GM12878 (cell line): ENCODE measurements at places on chromosomes 7 and 10.

DNA sequence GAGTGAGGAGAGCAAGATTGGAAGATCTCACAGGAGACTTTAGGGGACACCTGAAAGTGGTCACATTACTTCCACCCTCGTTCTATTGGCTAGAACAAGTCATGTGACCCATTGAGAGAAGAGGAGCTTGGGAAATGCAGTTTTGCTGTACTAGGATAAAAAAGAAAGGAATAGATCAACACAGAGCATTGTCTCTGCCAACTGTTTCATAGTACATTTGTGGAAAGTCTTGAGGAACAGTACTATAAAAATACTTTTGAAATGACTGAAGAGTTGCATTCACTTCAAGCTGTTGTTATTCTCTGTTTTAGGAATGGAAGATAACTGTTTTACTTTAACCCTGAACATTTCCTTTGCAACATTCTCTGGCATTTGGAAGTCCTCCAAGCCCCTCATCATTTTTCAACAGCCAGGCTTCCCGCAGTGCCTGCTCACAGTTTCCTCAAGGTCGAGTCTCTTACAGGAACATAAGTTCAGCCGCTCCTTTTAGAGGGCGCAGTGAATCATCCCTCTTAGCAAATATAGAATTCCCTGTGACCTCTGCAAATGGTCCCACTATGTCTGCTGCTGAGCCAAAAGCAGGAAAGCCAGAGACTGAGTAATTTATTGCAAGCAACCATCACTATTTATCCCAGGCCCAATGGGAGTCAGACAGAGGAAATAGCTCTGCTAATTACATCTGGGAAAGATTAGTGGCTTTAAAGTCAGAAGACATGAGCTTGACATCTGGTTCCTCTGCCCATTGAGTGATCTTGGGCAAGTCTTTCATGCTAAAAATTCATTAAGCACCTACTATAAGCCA is 40.7 kb downstream of the MRPL32 start:
- DNase-seq = no peak

- DNase-seq = no peak
These were observed 88.8 kb upstream of the ANLN start for GRCh38 chr7:36300696-36301350.

DNA sequence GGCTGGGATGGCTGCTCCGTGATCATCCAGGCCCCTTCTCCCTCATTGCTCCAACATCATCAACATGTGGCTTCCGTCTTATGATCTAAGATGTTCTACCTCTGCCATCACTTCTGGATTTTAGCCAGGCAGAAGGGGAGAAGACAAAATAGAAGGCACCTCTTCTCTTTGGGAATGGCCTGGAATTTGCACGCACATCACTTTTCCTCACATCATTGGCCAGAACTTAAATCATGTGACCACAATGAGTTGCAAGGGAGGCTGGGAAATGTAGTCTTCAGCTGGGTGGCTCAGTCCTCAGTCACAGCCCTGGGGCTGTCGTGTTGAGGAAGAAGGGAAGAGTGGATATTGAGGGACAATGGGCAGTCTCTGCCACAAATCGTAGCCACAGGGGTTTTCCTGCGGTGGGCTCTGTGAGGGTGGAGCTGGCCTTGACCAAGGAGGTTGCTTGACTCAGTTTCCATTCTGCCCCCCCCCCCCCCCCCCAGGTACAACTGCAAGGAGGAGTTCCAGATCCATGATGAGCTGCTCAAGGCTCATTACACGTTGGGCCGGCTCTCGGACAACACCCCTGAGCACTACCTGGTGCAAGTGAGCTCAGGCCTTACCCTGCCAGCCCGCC is 50.3 kb downstream of the PALD1 start:
- no peak for DNase-seq

DNA sequence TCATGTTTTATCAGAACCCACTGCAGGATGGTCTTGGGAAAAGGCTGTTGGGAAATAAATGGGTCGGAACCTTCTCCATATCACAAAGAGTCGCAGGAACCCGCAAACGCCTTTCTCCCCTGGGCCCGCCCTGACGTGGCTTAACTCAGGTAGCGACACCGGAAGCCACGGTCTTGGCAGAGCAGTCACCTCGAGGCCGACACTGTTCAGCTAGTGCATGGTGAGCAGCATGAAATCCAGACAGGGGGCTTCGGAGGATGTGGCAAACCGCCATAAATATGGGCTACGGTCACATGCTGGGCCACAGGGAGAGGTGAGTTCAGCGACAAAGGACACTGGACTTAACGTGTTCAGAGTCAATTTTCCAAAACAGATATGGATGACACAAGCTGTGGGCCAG is 421.9 kb downstream of the PTPRN2 start:
- DNase-seq = no peak

DNA sequence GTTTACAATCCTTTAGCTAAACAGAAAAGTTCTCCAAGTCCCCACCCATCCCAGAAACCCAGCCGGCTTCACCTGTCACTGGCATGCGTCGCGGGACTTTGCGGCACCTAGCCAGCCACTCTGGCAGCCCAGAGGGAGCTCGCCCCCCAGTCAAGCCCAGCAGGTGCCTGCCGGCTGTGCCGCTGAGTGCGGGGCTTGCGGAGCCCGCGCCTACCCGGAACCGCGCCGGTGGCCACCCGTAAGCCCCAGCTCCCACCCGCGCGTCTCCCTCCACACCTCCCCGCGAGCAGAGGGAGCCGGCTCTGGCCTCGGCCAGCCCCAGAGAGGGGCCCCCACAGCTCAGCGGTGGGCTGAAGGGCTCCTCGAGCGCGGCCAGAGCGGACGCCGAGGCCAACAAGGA is 446.1 kb downstream of the GRM8 start:
- DNase-seq = no peak

- DNase-seq = no peak
These were observed 187.7 kb upstream of the KLF6 start for GRCh38 chr10:3972460-3973301.

DNA sequence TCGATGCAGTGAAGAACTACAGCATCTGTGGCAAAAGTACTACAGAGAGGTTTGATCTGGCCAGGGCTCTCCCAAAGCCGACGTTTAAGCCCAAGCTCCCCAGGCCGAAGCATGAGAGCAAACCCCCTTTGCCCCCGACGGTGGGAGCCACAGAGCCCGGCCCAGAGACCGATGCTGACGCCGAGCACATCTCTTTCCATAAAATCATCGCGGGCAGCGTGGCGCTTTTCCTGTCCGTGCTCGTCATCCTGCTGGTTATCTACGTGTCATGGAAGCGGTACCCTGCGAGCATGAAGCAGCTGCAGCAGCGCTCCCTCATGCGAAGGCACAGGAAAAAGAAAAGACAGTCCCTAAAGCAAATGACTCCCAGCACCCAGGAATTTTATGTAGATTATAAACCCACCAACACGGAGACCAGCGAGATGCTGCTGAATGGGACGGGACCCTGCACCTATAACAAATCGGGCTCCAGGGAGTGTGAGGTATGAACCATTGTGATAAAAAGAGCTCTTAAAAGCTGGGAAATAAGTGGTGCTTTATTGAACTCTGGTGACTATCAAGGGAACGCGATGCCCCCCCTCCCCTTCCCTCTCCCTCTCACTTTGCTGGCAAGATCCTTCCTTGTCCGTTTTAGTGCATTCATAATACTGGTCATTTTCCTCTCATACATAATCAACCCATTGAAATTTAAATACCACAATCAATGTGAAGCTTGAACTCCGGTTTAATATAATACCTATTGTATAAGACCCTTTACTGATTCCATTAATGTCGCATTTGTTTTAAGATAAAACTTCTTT is 2.3 kb downstream of the LRRTM3 start:
- DNase-seq = no peak

GRCh38 chr10:112713411-112713810 is 236.6 kb upstream of the TCF7L2 start:
- no peak for DNase-seq

GRCh38 chr7:112266595-112267270 is 60.2 kb downstream of the ZNF277 start:
- DNase-seq = no peak

GRCh38 chr10:23019633-23020032 is 75.7 kb upstream of the MSRB2 start:
- DNase-seq = no peak

- no peak for DNase-seq
These were observed 589.0 kb downstream of the SUGCT start for GRCh38 chr7:40723829-40724228.

DNA sequence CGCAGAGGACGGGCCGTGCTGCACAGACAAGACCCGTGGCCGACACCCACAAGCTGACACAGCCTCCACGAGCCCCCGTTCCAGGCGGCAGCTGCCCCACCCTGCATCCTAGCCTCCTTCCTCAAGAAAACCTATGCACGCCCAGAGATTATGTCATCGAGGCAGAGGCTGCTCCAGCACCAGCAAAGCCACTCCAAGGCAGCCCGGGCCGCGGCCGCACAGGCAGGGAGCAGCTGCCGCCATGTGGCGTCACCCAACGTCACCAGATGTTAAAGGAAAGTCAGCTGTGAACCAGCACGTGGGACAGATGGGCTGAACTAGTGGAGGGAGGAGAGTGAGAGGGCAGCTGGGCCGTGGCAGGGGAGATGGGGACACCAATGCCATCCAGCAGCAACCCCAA is 59.8 kb downstream of the STK32C start:
- no peak for DNase-seq

DNA sequence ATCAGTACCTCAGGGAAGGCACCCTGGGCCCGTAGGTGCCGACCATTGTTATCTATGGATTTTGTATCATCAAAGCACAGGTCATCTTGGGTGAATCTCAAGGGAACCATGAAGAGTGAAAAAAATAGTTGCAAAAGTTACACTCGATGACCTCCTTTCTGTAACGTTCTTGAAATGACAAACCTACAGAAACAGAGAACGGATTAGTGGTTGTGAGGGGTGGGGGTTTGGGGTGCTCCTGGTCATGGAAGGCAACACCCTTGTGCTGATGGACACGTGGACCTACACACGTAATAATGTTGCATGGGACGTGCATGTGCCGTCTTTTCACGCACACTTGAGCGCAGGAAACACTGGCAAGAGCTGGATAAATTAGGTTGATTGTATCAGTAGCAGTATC is 655.9 kb downstream of the SDK1 start:
- peak; percentile 31 for DNase-seq

- DNase-seq = no peak
These were observed 114.0 kb upstream of the PLXDC2 start for GRCh38 chr10:19702215-19702614.

- DNase-seq = no peak
These were observed 288.2 kb upstream of the ZMIZ1 start for GRCh38 chr10:78780551-78780961.

DNA sequence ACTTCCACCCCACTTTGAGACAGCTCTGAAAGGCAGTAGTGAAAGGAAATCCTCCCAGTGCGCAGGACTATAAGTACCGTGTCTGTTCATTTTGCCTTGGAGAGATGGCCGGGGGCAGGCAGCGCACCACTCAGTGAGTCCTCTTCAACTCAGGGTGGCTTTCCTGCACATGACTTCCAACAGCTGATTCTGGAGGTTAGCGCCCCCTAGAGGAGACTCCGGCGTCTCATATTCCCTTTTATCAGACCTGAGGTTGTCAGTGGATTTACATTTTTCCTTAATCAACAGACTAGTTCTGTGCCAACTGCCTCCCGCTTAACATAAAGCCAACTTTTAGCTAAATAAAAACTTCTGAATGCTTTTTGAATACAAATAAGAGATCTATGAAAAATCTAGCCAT is 101.0 kb downstream of the HERPUD2 start:
- no peak for DNase-seq

DNA sequence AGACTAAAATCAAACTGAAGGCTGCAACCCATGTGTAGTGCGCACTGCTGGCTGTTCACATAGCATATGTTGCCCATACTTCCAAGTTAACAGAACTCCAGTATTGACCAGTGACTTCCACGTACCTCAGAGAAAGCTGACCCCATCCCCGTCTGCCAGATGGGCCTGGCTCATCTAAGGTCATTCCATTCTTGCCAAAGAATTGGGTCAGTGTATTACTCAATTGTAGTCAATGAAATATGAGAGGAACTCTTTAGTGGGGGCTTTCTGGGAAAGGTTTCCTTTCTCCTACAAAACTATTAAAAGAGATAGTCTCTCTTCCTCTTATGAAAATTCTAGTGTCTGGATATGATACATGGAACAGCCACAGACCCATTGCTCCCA is 238.6 kb downstream of the COBL start:
- DNase-seq = no peak

DNA sequence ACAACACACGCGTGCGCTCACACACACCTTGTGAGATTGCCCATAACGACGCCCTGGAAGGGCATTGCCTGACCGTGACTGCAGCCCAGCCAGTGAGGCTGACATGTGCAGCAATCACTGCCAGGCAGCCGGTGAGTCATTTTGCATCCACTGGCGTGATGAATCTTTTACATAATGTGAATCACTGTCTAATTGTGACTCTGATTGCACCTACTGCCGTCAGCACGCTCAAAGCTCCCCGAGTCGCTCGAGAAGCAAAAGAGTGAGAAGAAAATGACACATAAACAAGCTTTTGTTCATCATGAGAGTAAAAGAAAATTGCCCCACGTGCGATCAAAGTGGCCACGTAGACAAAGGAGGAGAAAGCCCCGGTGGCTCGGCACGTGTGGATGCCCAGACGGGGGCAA is 117.4 kb upstream of the PFKP start:
- peak; percentile 43 for DNase-seq

GRCh38 chr10:60282771-60283353 is 106.8 kb downstream of the ANK3 start:
- no peak for DNase-seq

- no peak for DNase-seq
These were observed 92.4 kb upstream of the JCAD start for GRCh38 chr10:30151581-30152389.

GRCh38 chr7:5795752-5796475 is 14.5 kb upstream of the RNF216 start:
- no peak for DNase-seq

GRCh38 chr7:129498021-129498420 is 4.3 kb upstream of the SMKR1 start:
- no peak for DNase-seq

DNA sequence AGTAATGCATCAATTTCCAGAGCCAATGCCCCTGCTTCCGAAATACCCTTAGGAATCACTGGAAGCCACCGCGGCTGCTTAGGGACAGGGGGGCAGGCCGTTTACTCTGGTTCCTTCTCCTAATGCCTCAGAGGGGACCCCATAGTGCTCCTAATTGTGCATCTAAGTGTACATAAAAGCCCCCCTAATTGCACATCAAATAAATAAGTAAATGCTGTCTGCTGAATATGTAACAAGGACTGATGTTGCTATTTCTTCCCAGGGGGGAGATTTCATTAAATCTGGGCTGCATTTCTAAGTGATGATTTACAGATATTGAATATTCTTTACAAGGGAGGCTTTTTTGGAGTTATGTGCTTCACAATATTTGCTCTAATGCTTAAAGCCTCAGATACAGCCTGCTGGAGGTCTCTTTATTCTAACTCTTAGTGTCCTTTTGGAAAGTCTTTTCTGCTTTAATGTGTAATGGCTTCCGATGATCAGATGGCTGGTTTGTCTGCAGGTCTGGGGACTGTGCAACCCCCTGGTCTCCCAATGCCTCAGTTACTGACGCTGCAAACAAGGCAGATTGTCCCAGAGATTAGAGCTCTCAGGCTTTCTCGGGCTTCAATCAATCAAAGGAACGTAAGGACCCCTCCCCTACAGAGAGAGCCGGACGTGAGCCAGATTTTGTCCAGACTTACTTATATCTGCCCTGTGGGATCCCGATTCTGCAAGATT is 143.0 kb downstream of the PRPF18 start:
- DNase-seq = no peak

- no peak for DNase-seq
These were observed 7.0 kb upstream of the CD36 start for GRCh38 chr7:80631421-80631820.
